ENCODE measurements at places on chromosomes 1 and 21. TPM values are rescaled to one million over a fixed set of nuclear protein-coding genes. Genes with fewer than 3 reads are reported as not detected.

The NBPF26 gene
- 18.0 TPM for total RNA-seq

The CCDC17 gene
- 3.7 TPM for total RNA-seq

The SPRR3 gene
- not detected for total RNA-seq

DNA sequence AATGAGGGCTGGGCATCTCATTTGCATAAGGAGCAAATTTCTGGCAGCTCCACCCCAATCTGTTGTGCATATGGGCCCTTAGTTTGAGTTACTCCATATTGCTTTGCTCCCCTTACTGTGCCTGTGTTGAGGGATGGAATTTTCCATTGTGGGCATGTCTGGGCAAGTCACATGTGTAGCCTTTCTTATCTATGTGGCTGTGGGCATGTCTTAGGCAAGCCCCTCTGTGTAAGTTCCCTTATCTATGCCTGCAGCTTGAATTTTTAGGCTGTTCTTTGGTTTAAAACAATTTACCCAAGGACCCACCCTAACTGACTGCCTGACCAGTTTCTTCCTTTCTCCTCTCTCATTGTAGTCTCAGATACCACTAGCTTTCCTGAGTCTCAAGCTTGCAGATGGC, 405.7 kb upstream of the NCAM2 start:
- H3K4me3 ChIP-seq = no peak overlapping the region
- no peaks in the 10 kb centered on the region for H3K4me1 ChIP-seq
- no peak overlapping the region for H3K27ac ChIP-seq
- no peaks in the 10 kb centered on the region for H3K27me3 ChIP-seq
- H3K36me3 ChIP-seq = no peaks in the 10 kb centered on the region

GRCh38 chr1:60867782-60868181, 214.6 kb upstream of the NFIA start:
- no peaks in the 10 kb centered on the region for H3K36me3 ChIP-seq
- H3K27me3 ChIP-seq = no peaks in the 10 kb centered on the region
- no peak overlapping the region for H3K27ac ChIP-seq

DNA sequence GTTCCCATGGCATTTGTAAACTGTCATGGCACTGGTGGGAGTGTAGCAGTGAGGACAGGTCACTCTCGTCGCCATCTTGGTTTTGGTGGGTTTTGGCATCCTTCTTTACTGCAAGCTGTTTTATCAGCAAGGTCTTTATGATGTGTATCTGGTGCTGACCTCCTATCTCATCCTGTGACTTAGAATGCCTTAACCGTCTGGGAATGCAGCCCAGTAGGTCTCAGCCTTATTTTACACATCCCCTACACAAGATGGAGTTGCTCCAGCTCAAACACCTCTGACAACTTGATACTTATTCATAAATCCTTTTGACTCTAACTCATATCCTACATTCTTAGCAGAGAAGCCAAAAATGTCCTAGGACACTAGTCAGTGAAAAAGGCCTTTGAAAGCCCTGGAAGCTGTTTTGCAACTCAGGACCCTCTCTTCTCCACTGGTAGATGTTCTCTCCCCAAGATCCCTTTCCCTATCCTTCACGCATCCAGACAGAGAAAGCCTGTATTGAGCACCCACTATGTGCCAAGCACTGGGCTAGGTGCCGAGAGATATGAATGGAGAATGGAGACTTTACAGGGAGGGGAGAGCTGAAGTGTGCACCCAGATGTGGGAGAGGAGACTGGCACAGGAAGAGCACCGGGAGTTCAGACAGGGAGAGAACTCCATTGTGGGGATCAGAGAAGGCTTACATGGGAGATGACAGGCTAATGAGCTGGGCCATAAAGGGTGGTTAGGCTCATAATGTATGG, 6.7 kb upstream of the CSRP1 start:
- no peak overlapping the region for H3K4me3 ChIP-seq
- H3K27me3 ChIP-seq = no peaks in the 10 kb centered on the region
- no peaks in the 10 kb centered on the region for H3K36me3 ChIP-seq
- DNase-seq = no peak
- no peak overlapping the region for H3K27ac ChIP-seq

GRCh38 chr1:94769551-94769950, 50.6 kb upstream of the SLC44A3 start:
- H3K36me3 ChIP-seq = no peaks in the 10 kb centered on the region
- H3K27ac ChIP-seq = no peak overlapping the region
- DNase-seq = no peak
- H3K27me3 ChIP-seq = no peaks in the 10 kb centered on the region

All from ovary (tissue), 10 donors.